ENCODE measurements at places on chromosomes 6 and 20.

GRCh38 chr6:156016186-156016976 lies 560.7 kb upstream of the NOX3 start:
- DNase-seq: no peak

DNA sequence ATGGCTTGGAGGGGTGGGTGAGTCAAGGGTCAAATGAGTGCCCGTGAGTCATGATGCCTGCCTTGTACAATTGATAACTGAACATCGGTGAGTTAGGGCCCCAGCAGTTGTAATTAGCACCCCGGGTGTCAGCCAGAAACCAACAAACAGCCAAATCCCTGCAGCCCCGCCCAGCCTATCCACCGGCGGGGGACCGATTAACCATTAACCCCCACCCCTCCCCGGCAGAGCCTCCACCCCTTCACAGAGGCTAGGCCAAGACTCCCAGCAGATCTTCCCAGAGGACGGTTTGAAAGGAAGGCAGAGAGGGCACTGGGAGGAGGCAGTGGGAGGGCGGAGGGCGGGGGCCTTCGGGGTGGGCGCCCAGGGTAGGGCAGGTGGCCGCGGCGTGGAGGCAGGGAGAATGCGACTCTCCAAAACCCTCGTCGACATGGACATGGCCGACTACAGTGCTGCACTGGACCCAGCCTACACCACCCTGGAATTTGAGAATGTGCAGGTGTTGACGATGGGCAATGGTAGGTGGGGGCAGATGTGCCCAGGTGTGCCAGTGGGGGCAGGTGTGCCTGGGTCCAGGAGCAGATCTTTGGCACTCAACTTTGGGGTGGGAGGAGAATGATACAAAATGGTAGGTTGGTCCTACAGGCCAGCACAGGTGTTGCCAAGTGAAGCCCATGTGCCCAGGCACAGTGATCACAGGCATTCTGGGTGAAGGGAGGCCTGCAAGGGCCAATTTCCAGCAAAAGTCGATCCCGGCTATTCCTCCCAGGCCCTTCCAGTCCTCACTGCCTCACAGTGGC lies 45.7 kb downstream of the HNF4A start:
- no peak for DNase-seq

DNA sequence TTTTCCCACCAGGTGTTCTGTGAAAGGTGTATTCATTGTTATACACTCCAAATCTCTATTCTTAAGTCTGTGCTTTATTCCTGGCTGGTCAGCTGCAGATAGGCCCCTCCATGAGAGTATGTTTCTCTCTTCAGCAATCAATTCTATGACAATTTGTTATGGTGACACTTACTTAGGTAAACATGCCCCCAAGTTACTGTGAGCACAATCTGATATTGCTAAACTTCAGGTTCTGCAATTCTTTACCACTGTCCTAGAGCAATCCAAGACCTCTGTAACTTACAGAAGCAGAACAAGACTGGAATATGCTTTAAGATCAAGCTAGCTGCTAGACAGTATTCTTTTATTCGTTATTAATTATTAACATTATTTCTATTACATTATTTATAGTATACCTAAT lies 391.9 kb downstream of the FRK start:
- no peak for DNase-seq

GRCh38 chr20:62595491-62595890 lies 46.8 kb upstream of the SLCO4A1 start:
- DNase-seq: no peak

- no peak for DNase-seq
Observed at GRCh38 chr20:44770484-44771171, 25.0 kb downstream of the KCNK15 start.

- no peak for DNase-seq
Observed at GRCh38 chr20:23881371-23881770, 1.8 kb upstream of the CST5 start.
